ENCODE measurements at places on chromosomes 7 and 10. TPM values are rescaled to one million over a fixed set of nuclear protein-coding genes. Genes with fewer than 3 reads are reported as not detected.
A peak's percentile ranks its signal among the peaks of the same experiment; 100 is the strongest.

DNA sequence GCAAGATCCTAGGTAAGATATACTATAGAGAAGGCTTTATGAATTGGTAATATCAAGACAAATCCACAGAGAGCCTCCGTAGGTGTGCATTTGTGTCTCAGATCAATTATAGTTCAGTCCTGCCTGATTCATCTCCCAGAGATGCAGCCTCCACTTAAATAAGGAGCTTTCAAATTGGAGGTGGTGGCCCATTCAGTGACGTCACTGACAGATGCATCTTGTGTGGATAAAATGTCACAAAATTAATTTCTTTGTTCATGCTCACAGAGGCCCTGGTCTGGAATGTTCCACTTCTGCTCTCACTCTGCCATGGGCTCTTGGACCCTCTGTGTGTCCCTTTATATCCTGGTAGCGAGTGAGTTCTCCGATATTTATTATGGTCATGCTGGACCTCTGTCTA is 157.1 kb upstream of the PRSS58 start:
- DNase-seq: no peak

Gene AP3M1
- total RNA-seq: 25.6 TPM

Gene NAT16
- not detected for total RNA-seq

Gene CYP2W1
- 17.4 TPM for total RNA-seq

- no peak for DNase-seq
Measured at GRCh38 chr7:25460433-25460832, 232.1 kb upstream of the NPVF start.

- DNase-seq: no peak
Measured at GRCh38 chr7:117230276-117231046, 92.4 kb downstream of the WNT2 start.

DNA sequence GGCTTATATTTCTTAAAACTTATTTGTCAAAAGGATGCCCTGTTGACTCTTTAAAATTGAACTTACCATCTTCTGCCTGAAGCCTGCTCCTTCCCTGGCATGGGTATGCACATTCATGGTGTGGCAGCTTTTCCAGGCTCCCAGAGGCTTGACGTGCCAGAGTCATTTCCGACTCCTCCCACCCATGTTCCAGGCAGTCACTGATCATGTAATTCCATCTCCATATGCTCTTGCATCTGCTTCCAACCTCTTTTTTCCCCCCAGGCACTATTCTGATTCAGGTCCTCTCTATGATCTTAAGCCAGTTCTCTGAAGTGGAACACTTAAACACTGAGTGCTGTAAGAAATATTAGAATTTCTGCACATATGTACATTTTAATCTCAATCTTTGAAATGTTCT is 82.2 kb downstream of the CFAP58 start:
- peak; percentile 29 for DNase-seq

Gene SPDYE1
- total RNA-seq: 0.10 TPM

GRCh38 chr10:84608126-84608525 is 279.7 kb downstream of the CCSER2 start:
- DNase-seq: no peak

DNA sequence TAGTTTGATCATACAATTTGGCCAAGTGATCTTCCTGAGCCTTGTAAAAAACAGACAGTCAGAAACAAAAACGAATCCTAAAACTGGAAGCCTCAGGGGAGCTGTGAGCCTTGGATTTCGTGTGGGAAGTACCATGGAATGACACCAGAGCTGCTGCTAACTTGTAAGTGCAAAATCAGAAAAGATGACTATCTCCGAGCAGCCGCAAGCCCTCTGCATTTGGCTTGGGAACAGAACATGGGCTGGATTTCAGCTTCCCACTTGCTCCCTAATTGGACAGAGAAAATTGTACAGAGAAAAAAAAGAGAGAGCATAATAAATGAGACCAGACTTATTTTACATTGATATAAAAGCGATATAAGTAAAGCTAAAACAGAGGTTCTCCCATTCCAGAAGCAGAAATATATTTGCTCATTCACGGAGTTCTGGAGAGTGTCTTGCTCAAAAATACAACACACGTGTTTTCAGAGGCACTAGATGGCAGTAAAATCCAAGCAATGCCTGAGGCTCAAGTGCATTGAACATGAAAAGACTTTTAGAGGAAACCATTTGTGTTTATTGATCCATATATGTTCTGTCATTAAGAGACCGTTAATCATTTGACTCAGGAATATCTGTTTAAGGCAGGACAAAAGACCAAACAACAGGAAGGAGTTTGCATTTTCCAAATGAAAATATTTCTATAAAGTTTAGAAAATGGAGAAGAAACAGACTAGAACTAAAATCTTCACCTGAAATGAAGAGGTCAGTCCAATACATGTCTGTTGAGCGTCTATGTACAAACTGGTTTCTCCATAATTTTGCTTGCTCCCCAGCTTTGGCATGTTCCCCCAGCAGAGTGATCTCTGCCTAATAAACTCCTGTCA is 78.3 kb upstream of the SLC26A5 start:
- no peak for DNase-seq

Gene ALOX5
- total RNA-seq: 9.4 TPM

DNA sequence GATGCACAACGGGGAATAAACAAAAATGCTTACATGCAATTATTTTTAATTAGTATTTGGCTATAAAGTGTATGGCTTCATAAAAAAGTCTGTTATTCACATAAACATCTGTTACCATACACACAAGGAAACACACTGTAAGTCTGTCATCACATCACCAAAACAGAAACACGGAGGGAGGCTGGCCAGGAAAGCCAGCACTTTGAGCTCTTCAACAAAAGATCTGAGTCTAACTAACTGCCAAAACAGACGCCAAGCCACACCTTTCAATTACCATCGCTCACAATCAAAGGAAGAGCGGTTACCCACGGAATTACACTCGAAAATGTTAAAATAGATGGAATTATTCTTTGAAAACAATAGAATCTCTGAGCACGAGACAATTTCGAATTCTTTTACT is 49.2 kb upstream of the MGMT start:
- peak; percentile 45 for DNase-seq

- DNase-seq: peak; percentile 6
Measured at GRCh38 chr10:15461353-15462108, 90.4 kb upstream of the FAM171A1 start.

DNA sequence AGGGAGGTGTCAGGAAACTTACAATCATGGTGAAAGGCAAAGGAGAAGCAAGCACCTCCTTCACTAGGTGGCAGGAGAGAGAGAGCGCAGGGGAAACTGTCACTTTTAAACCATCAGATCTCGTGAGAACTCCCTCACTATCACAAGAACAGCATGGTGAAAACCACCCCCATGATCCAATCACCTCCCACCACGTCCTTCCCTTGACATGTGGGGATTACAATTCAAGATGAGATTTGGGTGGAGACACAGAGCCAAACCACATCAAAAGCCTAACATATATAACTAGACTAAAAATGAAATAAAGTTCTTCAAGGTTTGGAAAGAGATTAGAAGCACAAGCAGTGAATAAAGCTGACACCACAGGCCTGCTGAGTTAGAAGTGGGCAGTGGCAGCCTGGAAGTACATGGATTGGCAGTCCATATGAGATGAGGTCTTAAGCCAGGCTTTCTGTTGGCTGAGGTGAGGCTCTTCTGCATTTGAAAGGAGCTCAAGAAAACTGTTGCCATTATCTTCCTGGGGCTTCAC is 96.4 kb upstream of the MDFIC start:
- DNase-seq: no peak

DNA sequence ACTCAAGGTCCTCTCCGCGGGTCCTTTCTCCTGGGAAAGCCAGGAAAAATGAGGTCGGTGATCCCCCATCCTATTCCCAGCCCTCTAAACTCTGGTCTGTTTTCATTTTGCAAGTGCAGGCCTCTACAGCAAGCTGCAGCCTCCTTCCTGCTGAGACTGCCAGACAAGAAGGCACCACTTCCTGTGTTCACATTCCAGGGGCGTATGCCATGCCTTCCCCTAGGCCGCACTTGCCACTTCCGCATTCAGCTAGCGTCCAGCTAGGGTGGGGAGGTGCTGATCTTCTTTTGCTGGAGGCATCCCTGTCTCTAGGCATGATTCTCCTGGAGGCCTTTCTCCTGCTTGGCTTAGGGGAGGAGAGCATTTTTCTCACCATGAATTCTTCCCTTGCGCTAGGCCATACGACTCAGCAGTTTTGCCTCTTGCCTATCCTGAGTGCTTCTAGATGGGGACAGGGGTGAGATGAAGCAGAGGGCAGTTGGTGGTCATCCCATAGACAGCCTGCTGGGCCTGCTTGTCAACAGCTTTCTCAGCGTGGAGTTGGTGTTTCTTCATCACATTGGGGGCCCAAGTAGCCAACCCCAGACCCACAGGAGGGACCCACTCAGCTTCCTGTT is 328.9 kb downstream of the RPS24 start:
- peak; percentile 36 for DNase-seq

Gene CALN1
- 2.6 TPM for total RNA-seq

DNA sequence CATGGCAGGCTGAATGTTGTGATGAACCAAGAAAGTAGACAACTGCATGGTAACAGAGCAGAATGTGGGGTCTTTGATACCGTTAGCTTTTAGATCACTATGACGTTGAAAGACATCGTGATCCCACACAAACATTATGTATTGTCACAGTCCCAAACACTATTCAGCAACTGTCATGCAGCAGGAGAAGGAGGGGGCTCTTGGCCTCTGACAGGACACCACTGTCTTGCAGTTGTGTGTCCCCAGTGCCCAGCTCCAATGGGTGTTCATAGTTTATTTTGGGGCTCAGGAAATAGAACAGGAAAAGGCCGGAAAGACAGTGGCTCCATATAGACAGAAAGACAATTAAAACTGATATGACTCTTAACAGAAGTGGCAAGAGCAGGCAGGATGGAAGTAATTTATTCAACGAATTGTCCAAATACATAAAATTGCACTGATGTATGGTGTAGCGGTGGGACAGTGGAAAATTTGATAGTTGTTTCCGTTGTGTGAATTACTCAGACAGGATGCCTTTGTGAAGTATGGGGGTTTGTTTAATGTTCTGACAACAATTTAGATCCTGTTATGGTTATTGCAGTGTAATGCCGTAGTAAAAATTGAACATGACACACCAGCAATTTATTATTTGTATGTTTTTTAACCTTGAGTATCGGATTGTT is 292.0 kb downstream of the LRMDA start:
- DNase-seq: no peak

DNA sequence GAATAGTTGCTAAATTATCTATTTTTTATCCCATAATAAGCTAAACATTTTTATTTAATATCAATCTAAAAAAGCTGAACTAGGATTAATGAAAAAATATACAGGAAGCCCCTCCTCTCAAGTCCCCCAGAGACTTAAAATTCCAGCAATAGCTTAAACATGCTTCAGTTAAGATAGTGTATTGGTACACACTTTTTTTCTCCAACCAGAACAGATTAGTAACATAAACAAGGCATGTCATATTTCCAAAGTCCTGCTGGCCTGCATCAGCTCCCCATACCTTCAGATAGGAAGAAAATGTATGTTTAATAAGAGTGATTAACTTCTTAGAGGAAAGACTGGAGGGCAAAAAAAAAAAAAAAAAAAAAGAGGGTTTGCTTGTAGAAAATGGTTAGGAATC is 7.1 kb downstream of the TBX20 start:
- DNase-seq: no peak

GRCh38 chr10:70367195-70367796 is 15.1 kb downstream of the LRRC20 start:
- no peak for DNase-seq

Gene FOXI2
- total RNA-seq: 0.20 TPM

- DNase-seq: no peak
Measured at GRCh38 chr10:21513405-21513788, 12.1 kb downstream of the SKIDA1 start.

DNA sequence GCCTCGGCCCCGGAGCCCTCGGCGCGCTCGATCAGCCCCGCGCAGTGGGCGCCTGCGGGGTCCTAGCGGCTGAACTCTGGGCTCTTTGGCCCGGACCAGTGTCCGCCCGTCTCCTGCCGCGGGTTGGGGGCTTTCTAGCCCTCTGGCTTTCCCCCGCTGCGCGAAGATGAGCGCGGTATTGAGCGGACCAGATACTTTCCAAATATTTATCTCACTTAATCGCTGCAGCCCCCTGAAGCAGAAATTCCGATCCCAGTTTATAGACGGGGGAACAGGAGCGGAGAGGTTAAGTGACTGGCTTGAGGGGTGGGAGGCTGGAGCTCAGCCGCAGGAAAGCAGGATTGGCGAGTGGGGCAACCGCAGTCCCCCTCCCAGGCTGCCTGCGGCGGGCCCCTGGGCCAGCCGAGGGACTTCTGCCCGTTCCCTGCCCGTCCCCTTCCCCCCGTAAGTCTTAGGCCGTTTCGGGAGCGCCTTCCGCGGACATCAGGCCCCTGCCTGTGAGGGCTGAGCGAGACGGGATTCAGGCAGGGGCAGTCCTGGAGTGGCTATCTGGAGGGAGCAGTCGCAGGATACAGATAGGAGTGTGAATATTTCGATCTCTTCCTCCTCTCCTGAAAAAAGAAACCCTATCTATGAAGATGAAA is 565 bp downstream of the STRIP2 start:
- no peak for DNase-seq

- DNase-seq: peak; percentile 84
Measured at GRCh38 chr7:28990200-28990960, 32.2 kb upstream of the TRIL start.

DNA sequence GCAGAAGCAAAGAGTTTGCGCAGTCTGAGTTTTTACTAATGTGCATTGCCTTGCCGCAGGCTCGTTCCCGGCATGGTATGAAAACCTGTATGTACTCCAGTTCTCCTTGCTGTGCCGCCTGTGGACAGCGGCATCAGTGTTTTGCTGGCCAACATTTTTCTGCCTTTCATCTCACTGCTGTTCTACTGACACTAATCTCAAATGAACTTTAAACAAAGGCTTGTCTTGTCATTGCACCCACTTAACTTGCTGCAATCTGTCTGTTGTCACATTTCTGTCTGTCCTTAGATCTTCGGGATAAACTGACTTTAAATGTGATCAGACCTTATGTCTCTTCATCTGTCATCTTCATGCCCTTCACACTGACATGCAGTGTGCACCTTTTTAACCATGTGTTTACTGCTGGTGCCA is 71.7 kb upstream of the ZNRF2 start:
- no peak for DNase-seq

Gene GJC3
- 0.49 TPM for total RNA-seq

DNA sequence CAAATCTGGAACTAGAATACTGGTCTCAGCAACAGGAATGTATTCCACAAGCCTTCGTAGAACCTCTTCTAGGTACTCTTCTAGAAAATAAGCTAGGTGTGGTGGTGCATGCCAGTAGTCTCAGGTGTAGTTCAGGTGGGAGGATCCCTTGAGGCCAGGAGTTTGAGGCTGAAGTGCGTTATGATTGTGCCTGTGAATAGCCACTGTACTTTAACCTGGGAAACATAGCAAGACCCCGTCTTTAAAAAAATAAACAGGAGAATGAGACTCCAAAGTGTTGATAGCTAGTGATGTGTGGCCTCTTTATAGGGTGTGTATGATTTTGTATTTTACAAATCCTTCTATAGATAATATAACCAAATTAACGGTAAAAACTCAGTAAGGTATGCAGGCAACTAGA is 1.5 kb upstream of the ZNF775 start:
- DNase-seq: no peak

Gene PPRC1
- 23.3 TPM for total RNA-seq

Gene ASB10
- total RNA-seq: 0.69 TPM
